ENCODE measurements at places on chromosomes 5 and 9. TPM values are rescaled to one million over a fixed set of nuclear protein-coding genes. Genes with fewer than 3 reads are reported as not detected.

DNA sequence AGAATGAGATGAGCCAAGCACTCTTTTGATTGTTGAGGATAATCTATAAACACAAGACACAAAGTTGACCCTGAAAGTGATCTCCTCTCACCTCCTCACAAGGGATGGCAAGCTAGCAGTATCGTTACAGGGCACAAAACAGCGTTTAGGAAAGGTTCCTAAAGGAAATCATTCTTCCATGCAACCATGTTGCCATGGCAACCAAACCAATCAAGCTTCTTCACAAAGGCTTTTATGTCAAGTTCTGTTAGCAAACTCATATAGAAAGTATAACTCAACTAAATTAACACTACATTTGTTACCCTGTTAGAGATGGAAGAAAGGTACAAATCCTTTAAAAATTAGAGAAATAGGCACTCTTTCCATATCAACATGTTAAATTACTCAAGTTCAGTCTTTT is 1016.8 kb upstream of the DMAC1 start:
- DNase-seq, result no peak

DNA sequence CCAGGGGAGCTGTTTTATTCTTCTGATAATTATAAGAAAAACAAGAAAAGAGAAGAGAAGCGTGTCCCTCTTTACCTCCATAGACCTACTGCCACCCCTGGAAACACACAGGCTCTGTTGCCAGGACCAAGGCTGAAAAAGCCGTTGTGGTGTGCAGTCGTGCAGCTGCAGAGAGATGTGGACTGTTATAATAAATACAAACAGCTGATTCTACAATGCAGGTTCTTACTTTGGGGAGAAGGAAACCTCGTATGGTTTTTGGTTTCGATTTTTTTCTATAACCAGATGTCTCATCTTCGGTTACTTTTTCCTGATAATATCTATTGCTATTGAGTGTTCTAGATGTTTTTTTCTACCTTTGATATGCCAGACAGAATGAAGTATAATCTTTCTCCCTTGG is 28.1 kb downstream of the FYB1 start:
- no peak for DNase-seq

DNA sequence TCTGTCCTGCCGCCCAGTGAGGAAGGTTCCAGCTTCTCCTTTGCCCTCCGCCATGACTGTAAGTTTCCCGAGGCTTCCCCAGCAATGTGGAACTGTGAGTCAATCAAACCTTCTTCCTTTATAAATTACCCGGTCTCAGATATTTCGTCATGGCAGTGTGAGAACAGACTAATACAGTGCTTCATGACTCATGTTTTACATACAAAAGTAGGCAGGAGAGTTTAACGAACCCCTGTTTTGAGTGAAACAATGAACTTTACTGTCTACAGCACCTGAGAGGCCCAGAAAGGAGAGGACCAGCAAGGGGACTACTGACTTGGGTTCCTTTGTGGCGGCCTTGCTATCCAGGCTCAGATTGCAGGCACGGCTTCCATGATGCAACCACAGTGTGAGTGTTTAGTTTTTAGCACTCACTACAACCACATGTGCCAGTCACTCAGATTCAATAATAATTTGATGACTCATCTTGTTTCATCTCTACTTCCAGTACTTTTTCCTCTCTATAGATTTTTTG is 139.1 kb upstream of the CLINT1 start:
- DNase-seq, result no peak

DNA sequence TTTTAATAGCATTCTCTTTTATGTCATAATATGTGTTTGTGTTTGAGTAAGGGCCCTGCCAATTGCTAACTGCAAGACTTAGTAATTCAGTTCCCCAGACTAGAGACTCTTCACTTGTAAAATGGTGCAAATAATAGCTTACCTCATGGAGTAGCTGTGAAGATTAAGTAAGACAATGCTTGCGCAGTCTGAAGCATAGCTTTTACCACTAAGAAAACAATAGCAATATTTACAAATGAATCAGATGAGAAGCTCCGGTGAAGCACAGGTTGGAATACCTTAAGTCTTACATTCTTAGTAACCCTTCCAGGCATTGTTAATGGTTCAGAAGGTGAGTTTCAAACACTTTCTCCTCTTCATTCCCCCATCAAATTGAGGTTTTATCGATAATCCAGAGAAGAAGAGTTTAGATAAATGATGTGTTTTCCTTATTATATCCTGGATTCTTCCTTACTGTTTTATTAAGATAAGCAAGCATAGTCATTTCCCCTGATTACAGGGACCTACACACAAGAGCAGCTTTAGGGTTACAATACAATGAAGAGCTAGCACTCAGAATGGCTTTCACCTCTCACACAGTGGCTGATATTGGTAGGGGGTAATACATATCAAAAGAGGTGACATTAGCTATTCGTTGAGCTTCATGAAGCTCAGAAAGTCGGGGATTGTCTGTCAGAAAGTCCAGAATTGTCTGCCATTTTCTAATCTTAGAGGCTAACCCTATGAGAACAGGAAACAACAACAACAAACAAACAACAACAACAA is 96.4 kb upstream of the EDIL3 start:
- no peak for DNase-seq

- no peak for DNase-seq
These were observed 462.3 kb downstream of the GABRG2 start for GRCh38 chr5:162529886-162530285.

- no peak for DNase-seq
These were observed 1148.4 kb downstream of the EFNA5 start for GRCh38 chr5:106522296-106522695.

GRCh38 chr5:108687595-108688200 is 60.0 kb upstream of the FER start:
- no peak for DNase-seq

- no peak for DNase-seq
These were observed 336.9 kb upstream of the PDE4D start for GRCh38 chr5:60230456-60230855.

DNA sequence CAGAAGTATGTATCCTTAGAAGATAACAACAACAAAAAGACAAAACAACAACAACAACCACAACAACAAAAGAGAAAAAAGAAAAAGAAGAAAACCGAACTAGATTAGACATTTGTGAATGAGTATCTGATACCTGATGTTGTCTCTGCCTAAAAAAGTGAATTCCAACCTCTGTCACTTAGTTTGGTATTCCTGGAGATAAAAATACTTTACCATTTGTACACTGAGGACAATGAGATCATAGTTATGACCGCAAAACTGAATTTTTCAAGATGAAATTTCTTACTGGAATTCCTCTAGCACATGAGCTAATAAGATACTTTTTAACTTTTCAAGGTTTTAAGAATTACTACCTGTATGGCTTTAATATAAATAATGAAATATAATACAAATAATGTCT is 54.5 kb downstream of the ALDH1A1 start:
- DNase-seq, result no peak

- DNase-seq, result no peak
These were observed 45.3 kb downstream of the CERT1 start for GRCh38 chr5:75466006-75466716.

DNA sequence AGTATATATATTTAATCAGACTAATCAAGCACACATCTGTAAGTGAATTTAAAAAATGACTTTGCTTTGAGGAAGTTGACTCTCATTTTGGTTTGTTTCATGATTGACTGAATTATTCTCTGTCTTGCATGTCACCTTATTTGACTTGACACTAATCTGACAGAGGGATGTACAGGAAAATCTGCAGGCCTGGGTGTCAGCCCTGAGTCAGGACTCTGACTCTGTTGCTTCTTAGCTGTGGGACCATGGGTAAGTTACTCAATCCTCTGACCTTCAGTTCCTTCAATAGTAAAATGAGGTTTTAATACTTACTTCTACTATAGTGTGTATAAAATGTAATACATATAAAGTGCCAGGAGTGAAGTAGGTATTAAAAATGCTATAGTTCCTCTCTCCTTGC is 415.9 kb downstream of the ARHGEF28 start:
- no peak for DNase-seq

- no peak for DNase-seq
These were observed 954.7 kb upstream of the ARRDC3 start for GRCh38 chr5:92337772-92338234.

- DNase-seq, result no peak
These were observed 2.9 kb upstream of the NPDC1 start for GRCh38 chr9:137048655-137049543.

GRCh38 chr9:133129001-133129795 is 8.2 kb upstream of the RALGDS start:
- no peak for DNase-seq

DNA sequence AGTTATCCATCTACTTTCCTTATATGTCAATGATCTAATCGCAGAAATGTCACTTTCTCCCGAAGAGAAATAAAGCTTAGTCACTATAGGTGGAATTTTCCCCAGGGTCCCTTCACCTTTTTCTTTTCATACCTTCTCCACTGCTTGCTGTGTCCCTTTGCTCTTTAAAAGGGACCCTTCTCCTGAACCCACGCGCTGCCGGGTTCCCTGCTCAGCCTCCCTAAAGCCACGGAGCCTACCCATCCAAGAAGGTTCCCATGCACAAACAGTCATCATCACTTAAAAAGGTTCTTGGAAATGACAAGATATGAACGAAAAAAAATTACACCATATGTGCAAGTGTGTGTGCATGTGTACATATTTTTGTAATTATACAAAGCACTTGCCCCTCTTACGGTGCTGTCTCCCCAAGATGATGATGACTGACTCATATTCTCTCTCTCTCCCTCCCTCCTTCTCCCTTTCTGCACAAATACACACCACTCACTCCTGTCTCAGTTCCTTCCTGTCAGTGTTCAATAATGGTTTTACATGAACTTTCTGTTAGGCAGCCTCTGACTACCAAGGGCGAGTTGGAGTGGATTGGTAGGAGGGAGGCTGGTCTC is 1.5 kb upstream of the PTPRD start:
- DNase-seq, result no peak

DNA sequence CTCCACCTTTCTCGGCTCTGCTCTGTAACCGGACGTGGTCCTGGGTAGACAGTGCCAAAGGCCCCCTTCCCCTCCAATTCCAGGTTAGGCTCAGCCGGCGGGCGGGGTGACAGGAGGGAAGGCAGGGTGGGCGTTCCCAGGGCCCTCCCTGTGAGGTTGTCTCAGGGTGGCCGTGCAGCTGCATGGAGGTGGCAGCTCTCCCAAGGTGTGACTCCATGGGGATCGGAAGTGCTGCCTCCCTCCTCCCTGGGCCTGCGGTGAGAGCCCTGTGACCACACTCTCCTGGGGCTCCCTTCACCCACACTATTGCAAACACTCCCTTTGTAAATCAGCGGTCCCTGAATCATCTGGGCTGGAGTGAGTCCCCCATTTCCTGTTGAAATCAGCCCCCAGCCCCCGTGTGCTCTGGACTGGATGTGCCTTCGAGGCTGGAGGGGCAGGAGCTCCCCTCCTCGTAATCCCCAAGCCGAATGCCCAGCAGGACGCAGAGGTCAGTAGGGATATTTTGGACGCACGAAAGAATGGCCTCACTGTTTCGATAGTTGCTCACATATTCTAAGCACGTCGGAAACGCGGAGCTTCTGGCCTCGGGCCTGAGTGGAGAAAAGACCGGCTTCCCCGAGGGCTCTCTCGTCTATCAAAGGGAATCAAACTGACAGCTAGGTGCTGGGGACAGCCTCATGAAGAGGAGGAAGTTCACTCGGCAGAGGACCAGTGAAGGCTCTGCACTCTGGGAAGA is 107.6 kb upstream of the COL5A1 start:
- no peak for DNase-seq

DNA sequence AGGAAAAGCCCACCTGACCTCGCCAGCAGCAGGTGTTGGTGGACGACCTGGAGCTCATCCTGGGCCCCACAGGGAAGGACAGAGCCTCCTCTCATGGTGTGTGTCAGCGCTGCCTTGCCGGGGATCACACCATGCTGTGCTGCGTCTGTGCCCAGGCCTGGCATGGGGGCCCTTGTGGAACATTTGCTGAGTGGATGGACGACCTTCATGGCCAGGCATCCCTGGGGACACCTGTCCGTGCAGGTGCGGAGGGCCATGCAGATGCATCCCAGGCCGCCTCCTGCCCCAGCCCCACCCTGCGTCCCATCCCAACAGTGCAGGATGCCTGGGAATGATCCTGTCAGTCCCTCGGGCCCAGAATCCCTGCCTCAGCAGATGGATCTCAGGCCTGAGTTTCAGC is 73.8 kb downstream of the NEK6 start:
- no peak for DNase-seq

GRCh38 chr5:31770132-31770720 is 131.3 kb downstream of the PDZD2 start:
- no peak for DNase-seq

The ANAPC2 gene
- polyA plus RNA-seq, result 12.1 TPM

The SPATA31D4 gene
- not detected for polyA plus RNA-seq

The OLFML2A gene
- polyA plus RNA-seq, result 34.4 TPM

The GRIN1 gene
- not detected for polyA plus RNA-seq

The TIFAB gene
- polyA plus RNA-seq, result not detected

The GDNF gene
- 2.8 TPM for polyA plus RNA-seq

The ADGRD2 gene
- not detected for polyA plus RNA-seq

The FAM169A gene
- not detected for polyA plus RNA-seq

The KCNV2 gene
- polyA plus RNA-seq, result not detected

The ZNF169 gene
- polyA plus RNA-seq, result 2.4 TPM

The TXNDC8 gene
- polyA plus RNA-seq, result not detected

The SHOC1 gene
- 0.07 TPM for polyA plus RNA-seq

The MEGF10 gene
- not detected for polyA plus RNA-seq

The CDC20B gene
- polyA plus RNA-seq, result not detected

Measured in AG04450 (cell line).